Foreskin melanocyte (primary cell): ENCODE measurements at places on chromosomes 12 and 14.

GRCh38 chr12:46133751-46134150 is 135.1 kb downstream of the SLC38A1 start:
- DNase-seq: no peak

DNA sequence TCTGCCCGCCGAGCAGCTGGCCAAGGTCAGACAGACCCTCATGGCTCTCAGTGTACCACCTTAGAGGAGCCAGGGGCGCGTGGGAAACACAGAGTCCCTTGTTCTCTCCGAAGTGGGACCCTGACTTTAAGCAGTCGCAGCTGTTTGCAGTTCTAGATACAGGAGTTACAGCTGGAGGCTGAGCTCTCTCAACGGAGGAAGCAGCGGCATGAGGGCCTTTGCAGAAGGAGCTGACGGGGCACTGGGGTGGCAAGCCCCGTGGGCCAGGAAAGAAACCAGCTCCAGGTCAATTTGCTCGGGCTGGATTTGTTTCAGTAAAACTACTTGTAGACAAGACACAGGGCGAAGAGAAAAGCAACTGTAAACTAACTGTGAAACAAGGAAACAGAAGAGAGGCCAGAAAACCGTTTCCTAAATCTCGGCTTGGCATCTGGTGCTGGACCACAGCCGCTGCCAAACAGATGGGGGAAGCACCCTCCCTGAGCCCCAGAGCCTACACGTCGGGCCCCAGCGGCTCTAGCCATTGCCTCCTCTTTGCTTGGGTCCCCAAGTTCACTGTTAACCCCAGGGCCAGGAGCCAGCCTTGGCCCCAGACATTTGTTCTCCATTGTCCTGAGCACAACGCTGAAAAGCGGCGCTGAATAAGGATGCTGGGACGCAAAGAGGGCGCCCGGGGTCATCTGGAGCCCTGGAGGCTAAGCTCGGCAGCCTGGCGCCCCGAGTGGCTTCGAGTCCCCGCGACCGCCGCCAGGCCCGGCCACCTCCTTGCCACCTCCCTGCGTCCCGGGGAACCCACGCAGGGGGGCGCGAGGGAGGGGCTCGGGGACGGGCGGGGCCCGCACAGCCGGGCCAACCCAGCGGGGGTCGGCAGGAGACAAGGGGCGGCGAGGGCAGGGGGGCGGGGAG is 914 bp upstream of the PACS2 start:
- no peak for DNase-seq

DNA sequence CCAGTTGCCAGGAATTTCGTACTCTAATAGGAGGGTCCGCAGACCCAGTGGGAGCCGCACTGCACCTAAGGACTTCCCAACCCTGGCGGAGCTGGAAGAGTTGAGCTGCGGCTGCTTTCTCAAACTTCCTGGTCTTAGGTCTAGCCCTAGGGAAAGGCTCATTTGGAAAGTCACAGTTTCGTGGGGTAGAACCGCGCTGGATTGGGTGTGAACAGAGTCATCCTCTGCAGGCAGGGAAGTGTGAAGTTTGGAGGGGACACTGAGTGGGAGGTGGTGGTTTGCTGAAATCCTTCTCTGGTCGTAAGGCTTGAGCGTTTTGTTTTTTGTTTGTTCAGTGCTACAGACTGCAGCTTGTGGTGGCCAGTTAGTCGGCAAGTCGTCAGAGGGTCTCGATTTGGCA is 18.8 kb downstream of the PRKAB1 start:
- no peak for DNase-seq

- no peak for DNase-seq
Measured at GRCh38 chr12:117101953-117102799, 3.0 kb upstream of the TESC start.

DNA sequence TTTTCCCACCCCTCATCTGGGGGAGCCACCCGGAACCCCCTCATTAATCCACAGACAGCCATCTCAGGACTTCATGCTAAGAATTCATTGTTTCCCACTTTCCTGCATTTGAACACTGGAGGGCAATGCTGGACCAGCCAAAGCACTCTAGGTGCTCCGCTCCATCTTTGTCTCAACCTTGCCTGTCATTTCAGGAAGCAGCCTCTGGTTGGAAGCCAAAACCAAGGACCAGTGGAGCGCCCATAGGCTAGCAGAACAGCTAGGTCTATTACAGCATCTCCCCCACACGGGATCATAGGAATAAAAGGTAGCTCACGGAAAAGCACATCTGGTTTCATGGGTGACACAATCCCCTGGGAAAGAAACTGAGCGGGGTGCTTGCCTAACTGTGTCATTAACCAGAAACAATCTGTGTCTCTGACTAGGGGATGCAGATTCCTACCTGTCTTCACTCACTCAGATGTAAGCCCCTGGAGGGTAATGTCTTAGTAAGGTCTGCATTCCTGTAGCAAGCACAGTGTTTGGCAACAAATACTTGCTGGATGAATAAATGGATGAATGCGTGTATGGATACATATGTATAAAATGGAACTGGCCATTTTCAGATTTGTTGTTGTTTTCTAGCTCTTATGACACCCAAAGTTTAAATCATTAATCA is 197.0 kb downstream of the DAD1 start:
- DNase-seq: peak; percentile 42
